ENCODE measurements at places on chromosomes 7 and 10. TPM values are rescaled to one million over a fixed set of nuclear protein-coding genes. Genes with fewer than 3 reads are reported as not detected.
A peak's percentile ranks its signal among the peaks of the same experiment; 100 is the strongest.

GRCh38 chr10:63391812-63392211, 74.0 kb downstream of the JMJD1C start:
- H3K4me3 ChIP-seq, result no peak overlapping the region
- H3K4me1 ChIP-seq, result no peaks in the 10 kb centered on the region
- H3K36me3 ChIP-seq, result no peaks in the 10 kb centered on the region
- no peak for DNase-seq

- no peak overlapping the region for H3K27ac ChIP-seq
- H3K36me3 ChIP-seq, result no peaks in the 10 kb centered on the region
- peaks cover 12% of the 10 kb centered on the region for H3K4me1 ChIP-seq
These were observed 41.1 kb downstream of the INSIG1 start for GRCh38 chr7:155338632-155339320.

GRCh38 chr10:56370217-56371113, 9.4 kb upstream of the ZWINT start:
- no peaks in the 10 kb centered on the region for H3K27me3 ChIP-seq
- no peak overlapping the region for H3K27ac ChIP-seq
- no peak overlapping the region for H3K4me3 ChIP-seq

DNA sequence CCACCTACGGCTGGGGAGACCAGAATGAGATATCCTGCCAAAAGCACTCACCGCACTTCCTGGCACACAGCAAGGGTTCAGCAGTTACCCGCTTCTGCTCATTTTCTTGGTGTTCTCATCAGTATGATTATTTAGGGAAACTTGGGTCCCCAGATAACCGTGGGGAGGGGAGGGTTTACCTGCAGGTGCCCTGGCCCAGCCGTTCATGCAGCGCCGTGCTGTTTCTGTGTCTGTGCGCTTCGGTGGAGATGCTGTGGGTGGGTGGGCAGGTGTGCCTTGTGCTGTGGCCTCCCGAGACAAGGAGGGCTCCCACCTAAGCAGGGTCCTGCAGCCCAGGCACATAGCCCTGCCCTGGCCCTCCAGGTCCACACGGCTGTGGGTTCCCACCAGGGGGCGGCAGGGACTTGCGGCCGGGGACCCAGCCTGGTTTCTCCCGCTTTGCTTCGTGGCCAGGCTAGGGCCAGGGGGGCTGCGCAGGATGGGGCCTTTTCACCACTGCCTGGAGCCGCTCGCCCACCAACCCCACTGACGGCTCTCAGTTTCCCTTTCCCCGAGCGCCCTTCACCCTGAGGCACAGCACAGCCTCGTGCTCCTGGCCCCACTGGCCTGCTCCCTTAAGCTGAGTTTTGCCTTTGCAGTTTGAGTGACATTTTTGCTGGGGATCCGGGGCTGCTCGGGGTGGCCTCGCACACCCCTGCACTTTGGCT, 78.5 kb downstream of the LHPP start:
- DNase-seq, result peak; percentile 45
- H3K4me3 ChIP-seq, result no peak overlapping the region
- no peak overlapping the region for H3K27ac ChIP-seq
- no peaks in the 10 kb centered on the region for H3K27me3 ChIP-seq
- no peaks in the 10 kb centered on the region for H3K36me3 ChIP-seq
- H3K4me1 ChIP-seq, result no peaks in the 10 kb centered on the region

DNA sequence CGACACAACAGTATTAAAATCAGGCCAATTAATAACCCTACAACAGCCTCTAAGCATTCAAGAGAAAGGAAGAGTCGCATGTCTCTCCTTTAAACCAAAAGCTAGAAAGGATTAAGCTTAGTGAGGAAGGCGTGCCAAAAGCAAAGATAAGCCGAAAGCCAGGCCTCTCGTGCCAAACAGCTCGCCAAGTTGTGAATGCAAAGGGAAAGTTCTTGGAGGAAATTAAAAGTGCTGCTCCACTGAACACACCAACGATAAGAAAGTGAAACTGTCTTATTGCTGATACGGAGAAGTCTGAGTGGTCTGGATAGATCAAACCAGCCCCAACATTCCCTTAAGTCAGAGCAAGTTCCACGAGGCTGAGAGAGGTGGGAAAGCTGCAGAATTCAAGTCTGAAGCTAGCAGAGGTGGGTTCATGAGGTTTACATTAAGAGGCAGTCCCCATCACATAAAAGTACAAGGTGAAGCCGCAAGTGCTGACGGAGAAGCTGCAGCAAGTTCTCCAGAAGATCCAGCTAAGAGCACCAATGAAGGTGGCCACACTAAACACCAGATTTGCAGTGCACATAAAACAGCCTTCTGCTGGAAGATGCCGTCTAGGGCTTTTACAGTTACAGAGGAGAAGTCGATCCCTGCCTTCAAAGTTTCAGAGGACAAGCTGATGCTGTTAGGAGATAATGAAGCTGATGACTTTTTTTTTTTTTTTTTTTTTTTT, 194.8 kb downstream of the MAD1L1 start:
- H3K4me3 ChIP-seq, result no peak overlapping the region
- H3K27ac ChIP-seq, result no peak overlapping the region
- H3K27me3 ChIP-seq, result no peaks in the 10 kb centered on the region
- DNase-seq, result peak; percentile 56

DNA sequence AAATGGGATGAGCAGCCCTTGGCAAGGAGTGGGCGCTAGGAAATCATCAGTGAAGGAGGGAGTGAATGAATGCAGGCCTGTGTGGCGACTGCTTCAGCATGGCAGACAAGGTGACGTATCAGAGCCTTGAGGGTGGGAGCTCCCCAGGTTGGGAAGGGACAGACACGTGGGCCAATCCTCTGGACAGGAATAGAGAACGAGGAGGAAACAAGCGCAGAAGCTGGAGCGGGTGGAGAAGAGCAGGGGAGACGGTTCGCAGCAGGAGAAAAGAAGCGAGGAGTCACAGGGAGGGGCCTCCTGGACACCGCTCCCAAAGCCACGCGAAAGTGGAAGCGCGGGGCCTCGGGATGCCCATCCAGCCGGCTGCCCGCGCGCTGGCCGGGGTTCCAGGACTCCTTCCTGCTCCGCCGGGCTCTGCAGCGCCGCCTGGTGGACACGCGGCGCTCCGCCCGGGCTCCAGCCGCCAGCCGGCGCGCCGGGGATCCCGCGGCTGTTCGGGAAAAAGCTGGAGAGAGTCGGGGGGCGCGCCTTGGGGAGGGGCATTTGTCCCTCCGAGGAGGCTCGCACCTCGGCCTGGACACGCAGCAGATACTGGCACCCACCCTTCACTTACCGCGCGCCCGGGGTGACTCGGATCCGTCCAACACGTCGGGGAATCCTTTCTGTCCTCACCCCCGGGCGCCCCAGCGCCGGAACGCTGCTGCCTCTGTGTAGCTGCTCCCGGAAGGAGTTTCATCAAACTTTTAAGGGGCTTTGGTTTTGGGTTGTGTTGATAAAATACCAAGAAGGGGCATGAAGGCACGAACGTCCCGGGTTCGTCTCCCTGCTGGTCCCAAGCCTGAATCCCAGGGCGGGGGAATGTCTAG, 6.3 kb downstream of the ZNF503 start:
- H3K4me3 ChIP-seq, result no peak overlapping the region
- peak overlapping the region; percentile 72 for H3K27ac ChIP-seq
- peak; percentile 55 for DNase-seq
- H3K36me3 ChIP-seq, result no peaks in the 10 kb centered on the region
- H3K4me1 ChIP-seq, result peaks cover 15% of the 10 kb centered on the region

DNA sequence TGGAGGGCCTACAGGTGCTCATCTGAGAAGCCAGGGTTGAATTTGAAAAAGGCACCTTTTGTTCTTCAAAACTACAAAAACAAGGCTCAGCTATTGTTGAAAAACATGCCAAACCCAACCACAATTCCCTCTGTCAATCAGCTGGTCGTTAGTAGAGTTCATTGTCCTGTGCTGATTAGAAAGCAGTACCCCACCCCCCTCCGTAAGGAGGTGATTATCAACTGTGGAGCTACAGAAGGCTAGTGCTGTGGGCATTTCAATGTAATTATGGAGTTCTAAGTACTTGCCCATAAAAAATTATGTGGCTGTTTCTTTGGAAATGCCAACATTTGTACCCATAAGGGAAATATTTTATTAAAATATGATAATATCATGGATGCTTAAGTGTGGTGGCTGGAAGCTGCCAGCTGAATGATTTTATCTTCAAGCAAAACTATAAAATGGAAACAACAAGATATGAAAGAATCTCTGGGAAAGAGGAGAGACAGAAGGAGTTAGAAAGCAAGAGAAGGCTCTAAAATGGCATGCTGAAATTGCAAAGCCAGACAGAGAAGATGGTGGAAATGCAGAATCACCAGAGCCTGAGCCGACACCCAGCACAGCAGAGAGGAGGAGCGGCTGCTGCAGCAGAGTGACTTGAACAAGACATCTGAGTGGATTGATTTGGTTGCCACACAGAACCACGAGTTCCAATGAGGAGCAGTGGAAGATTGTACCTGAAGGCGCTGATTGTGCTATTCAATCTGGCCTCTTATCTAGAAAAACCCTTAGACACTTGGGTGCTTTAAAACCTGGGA, 179.5 kb upstream of the LRGUK start:
- no peaks in the 10 kb centered on the region for H3K27me3 ChIP-seq
- no peak overlapping the region for H3K4me3 ChIP-seq
- no peak for DNase-seq
- H3K36me3 ChIP-seq, result no peaks in the 10 kb centered on the region
- no peak overlapping the region for H3K27ac ChIP-seq
- no peaks in the 10 kb centered on the region for H3K4me1 ChIP-seq

- H3K27me3 ChIP-seq, result no peaks in the 10 kb centered on the region
- DNase-seq, result no peak
- no peaks in the 10 kb centered on the region for H3K36me3 ChIP-seq
- no peak overlapping the region for H3K27ac ChIP-seq
- no peak overlapping the region for H3K4me3 ChIP-seq
- no peaks in the 10 kb centered on the region for H3K4me1 ChIP-seq
These were observed 175.4 kb downstream of the EXOC4 start for GRCh38 chr7:133428326-133428725.

DNA sequence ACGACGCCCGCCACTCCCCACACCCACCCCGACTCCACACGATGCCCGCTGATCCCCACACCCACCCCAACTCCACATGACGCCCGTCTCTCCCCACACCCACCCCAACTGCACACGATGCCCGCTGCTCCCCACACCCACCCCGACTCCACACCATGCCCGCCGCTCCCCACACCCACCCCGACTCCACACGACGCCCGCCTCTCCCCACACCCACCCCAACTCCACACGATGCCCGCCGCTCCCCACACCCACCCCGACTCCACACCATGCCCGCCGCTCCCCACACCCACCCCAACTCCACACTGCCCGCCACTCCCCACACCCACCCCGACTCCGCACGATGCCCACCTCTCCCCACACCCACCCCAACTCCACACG, 317.0 kb downstream of the DNAJB6 start:
- H3K27ac ChIP-seq, result no peak overlapping the region
- H3K27me3 ChIP-seq, result no peaks in the 10 kb centered on the region
- no peaks in the 10 kb centered on the region for H3K4me1 ChIP-seq
- H3K4me3 ChIP-seq, result no peak overlapping the region

- H3K27ac ChIP-seq, result no peak overlapping the region
- H3K4me3 ChIP-seq, result no peak overlapping the region
- H3K27me3 ChIP-seq, result no peaks in the 10 kb centered on the region
- no peaks in the 10 kb centered on the region for H3K36me3 ChIP-seq
These were observed 200.0 kb downstream of the ZMYND11 start for GRCh38 chr10:335151-335800.

DNA sequence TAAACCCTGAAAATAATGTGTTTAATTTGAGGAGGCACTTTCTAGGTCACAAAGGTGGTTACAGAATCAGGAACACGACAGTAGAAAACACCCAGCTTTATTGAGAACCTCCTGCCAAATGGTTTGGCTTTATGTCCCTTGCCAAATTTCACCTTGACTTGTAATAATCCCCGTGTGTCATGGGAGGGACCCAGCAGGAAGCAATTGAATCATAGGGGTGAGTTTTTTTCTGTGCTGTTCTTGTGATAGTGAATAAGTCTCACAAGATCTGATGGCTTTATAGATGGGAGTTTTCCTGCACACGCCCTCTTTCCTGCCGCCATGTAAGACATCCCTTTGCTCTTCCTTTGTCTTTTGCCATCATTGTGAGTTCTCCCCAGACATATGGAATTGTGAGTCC, 193.8 kb upstream of the KLF6 start:
- no peak overlapping the region for H3K4me3 ChIP-seq
- no peak overlapping the region for H3K27ac ChIP-seq
- no peak for DNase-seq
- no peaks in the 10 kb centered on the region for H3K36me3 ChIP-seq

DNA sequence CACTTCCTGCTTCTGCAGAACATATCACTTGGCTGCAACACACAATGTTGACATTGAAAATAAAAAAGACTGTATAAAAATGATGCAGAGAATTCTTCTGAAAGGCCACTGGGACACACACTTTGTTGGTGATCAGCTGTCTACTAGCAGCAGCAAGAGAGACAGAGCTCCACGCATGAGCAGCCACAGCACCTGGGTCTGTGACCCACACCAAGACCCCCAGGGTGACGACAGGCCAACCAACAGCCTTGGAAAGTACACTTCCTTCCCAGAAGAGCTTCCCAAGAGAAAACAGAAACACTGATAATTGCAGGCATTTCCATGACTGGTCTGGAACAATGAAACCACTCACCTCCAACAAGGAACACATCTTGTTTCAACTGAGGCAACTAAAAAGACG, 239.0 kb downstream of the DIP2C start:
- H3K4me1 ChIP-seq, result peaks cover 5% of the 10 kb centered on the region
- no peak for DNase-seq
- H3K4me3 ChIP-seq, result no peak overlapping the region
- H3K36me3 ChIP-seq, result no peaks in the 10 kb centered on the region
- peak overlapping the region; percentile 71 for H3K27ac ChIP-seq

DNA sequence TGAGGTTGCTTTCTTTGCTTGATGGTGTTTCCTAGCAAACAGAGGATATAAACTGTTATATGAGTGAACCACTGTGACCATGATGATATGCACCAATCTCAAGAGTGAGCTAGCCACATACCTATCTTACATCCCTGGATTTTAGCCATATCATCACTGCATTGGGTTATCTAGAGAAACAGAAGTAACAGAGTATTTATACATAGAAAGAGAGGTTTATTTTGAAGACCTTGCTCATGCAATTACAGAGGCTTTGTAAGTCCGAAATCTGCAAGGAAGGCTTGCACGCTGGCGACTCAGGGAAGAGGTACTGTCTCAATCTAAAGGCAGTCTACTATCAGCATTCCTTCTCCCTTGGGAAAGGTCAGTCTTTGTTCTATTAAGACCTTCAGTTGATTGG, 11.8 kb upstream of the PON2 start:
- no peaks in the 10 kb centered on the region for H3K36me3 ChIP-seq
- DNase-seq, result no peak
- no peak overlapping the region for H3K27ac ChIP-seq
- H3K4me1 ChIP-seq, result no peaks in the 10 kb centered on the region
- H3K4me3 ChIP-seq, result no peak overlapping the region

The FAM24B gene
- 2.1 TPM for total RNA-seq

The CYP2W1 gene
- not detected for total RNA-seq

The AMZ1 gene
- 0.29 TPM for total RNA-seq

The COL26A1 gene
- not detected for total RNA-seq

The SUN1 gene
- 180 TPM for total RNA-seq
